Epithelial cell of proximal tubule (primary cell): ENCODE measurements at places on chromosomes 1 and 21. TPM values are rescaled to one million over a fixed set of nuclear protein-coding genes. Genes with fewer than 3 reads are reported as not detected.

DNA sequence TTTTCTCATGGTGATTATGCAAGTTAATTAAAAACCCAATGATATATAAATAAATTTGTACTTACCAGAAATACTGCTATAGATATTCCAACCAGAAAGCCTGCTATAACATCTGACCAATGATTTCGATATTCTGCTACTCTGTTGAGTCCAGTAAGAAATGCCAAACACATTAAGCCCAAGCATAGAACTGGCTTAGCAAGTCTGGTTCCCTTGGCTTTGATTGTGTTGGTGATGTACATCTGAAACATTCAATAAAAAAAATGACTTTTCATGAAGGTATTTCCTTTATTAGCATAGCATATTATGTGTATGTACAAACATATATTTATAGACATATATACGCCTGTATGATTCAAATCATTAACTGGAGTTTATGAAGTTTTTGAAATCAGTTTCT is 82.8 kb downstream of the PLPPR5 start:
- no peak for DNase-seq

- DNase-seq, result no peak
Observed at GRCh38 chr1:87239997-87240605, 88.6 kb upstream of the LMO4 start.

DNA sequence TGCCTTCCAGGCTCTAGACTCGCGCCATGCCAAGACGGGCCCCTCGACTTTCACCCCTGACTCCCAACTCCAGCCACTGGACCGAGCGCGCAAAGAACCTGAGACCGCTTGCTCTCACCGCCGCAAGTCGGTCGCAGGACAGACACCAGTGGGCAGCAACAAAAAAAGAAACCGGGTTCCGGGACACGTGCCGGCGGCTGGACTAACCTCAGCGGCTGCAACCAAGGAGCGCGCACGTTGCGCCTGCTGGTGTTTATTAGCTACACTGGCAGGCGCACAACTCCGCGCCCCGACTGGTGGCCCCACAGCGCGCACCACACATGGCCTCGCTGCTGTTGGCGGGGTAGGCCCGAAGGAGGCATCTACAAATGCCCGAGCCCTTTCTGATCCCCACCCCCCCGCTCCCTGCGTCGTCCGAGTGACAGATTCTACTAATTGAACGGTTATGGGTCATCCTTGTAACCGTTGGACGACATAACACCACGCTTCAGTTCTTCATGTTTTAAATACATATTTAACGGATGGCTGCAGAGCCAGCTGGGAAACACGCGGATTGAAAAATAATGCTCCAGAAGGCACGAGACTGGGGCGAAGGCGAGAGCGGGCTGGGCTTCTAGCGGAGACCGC is 2.0 kb upstream of the OLIG2 start:
- DNase-seq, result no peak

Gene DISC1
- total RNA-seq, result 3.1 and 4.0 TPM in 2 replicates
